LNCaP clone FGC (cell line): ENCODE measurements at places on chromosomes 13 and 19.
A peak's percentile ranks its signal among the peaks of the same experiment; 100 is the strongest.

DNA sequence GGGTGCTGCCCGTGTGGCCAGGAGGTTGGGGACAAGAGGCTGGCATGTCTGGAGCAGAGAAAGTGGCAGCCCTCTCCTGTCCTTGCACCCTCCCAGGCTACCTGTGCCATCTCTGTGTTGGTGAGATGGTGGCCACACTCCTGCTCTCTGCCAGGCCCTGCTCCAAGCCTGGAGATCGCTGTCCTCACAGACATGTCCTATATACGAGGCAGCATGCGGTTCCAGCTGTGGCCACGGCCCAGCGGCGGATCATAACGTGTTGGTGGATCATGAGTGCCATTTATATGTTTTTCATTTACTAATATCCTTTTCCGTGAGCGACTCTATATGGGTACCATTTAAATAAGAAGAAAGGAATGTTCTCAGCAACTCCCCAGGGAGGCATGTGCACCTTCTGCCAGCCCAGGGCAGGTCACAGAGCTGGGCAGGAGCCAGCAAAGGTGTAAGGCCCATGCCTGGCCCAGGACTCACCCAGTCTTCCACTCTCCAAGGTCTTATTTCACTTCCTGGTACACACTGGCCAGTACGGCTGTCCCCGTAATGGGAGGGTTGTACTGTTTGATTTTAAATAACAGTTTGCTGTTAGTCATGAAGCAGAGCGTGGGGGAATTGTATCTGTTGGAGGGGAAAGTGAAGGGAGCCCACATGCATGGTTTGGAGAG, 47.2 kb upstream of the LDLR start:
- peak; percentile 85 for DNase-seq

DNA sequence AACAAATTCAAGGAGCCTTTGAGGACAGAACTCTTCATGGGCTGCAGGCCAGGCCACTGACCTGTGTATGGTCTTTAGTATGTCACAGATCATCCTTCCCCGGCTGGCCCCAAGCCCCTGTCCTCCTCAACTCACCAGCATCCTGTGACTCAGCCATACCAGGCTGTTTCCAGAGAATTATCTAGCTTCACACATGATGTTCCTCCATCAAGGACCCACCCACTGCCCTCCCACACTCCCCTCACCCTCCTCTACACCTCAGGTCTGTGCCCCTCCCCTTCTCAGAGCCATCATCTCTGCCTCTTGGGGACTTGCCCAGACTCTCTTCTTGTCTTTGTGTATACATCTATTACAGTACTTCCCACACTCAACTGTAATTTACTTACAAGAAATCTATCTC, 14.7 kb downstream of the DCT start:
- no peak for DNase-seq

DNA sequence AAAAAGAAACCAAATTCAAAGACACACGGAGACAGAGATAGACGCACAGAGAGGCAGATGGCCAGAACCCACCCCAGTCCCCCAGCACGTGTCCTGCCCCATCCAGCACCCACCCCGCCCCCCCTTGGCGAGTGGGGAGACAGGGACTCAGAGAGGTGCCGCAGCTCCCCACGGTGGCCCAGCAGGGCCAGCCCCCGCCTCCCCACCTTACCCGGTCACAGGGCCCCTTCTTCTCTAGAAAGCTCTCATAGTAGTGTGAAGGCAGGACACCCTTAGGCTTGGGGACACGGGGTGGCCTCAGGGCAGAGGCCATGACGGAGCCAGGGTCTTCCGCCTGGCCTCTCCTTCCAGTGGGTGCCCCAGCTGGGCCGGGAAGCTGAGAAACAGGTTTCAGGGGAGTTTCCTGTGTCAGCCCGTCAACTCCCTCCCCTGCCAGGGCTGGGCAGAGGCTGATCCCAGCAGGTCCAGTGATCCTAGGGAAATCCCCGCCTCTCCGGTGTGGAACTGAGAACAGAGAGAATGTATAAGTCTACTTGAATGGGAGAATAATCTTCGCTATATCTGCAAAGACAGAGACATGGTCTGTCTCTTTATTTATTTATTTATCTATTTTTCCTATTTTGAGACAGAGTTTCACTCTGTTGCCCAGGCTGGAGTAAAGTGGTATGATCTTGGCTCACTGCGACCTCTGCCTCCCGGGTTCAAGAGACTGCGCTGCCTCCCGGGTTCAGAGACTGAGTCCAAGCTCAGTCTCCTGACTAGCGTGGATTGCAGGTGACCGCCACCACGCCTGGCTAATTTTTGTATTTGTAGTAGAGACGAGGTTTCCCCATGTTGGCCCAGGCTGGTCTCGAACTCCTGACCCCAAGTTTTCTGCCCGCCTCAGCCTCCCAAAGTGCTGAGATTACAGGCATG, at the start of gene STAP2:
Gene STAP2 (minus strand): TSS at position 387 of the 915 bp plus-strand sequence. CDS start 74 bp downstream, at position 313.
- peak; percentile 67 for DNase-seq

DNA sequence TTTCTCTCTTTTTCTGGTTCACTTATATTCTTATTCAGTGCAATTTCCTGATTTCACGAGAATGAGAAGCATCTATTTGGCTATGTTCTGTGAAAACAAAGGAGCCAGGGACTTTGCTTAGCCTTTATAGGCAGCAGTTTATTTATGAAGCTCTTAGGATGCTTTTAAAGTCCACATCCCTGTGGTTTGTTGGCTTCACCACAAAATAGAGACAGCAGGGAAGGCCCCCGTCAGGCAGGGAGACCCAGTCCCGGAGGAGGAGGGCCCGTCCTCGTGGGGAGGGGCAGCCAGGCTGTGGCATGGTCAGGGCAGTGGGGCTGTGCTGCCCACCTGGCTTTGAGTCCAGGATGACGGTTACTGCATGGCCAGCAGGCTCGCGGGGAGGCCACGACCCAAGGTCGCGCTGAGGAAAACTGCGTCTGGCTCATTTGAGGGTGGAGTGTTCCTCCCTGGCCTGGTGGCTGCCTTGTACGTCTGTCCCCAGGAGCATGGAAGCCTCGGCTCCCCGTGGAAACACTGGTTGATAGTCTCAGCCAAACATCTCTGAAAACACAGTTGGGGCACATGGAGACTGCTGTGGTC, 92.7 kb downstream of the ATP11A start:
- DNase-seq, result no peak

DNA sequence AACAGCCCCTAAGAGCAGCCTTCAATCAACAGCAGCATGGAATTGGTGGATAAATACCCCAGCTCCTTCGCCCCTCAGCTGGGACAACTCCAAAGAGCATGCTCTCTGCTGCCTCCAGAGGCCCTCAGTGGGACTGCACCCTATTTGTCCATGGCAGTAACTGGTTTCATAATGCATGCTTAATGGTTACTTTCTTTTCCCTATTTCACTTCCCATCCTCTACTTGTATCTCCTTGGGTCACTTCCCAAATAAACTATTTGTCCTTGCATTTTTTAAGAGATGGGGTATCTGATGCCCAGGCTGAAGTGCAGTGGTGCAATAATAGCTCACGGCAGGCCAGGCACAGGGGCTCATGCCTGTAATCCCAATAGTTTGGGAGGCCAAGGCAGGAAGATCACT, 13.5 kb upstream of the TPM4 start:
- no peak for DNase-seq

GRCh38 chr19:14595558-14595957, 12.7 kb downstream of the CLEC17A start:
- no peak for DNase-seq

- DNase-seq, result no peak
These were observed 16.2 kb downstream of the LAIR2 start for GRCh38 chr19:54518844-54519243.

GRCh38 chr13:110649551-110649950, 34.2 kb downstream of the NAXD start:
- DNase-seq, result no peak

- DNase-seq, result no peak
These were observed 6.4 kb downstream of the KMT5C start for GRCh38 chr19:55345818-55346724.

GRCh38 chr13:63680704-63681103, 2265.1 kb upstream of the PCDH20 start:
- DNase-seq, result no peak

GRCh38 chr19:21603431-21604231, 98.2 kb downstream of the ZNF429 start:
- DNase-seq, result no peak

DNA sequence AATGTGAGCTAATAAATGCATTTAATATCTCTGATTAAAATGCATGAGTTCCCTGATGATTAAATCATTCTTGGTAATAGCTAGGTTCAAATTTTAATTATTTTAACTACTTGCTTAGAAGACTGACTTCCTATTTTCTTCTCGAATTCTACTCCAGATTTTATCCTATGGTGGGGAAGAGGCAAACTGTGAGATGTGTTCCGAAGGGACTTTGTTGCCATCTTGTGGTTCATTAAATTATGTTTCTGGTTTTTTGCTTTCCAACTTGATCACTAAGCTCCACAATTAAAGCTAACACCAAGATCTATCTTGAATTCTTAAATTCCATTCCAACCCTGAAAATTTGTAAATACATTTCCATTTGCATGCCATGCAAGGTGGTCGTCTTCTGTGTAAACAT, 538.4 kb upstream of the PCDH20 start:
- no peak for DNase-seq

DNA sequence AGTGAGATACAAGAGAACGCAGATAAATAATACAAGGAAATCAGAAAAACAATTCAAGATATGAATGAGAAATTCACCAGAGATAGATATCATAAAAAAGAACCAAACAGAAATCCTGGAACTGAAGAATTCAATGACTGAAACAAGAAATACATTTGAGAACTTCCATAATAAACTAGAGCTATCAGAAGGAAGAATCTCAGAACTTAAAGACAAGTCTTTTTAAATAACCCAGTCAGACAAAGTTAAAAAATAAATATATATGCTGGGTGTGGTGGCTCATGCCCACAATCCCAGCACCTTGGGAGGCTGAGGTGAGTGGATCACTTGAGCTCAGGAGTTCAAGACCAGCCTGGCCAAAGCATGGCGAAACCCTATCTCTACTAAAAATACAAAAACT, 28.7 kb upstream of the N4BP2L1 start:
- no peak for DNase-seq

GRCh38 chr13:52868190-52868589, 19.8 kb upstream of the PCDH8 start:
- no peak for DNase-seq

DNA sequence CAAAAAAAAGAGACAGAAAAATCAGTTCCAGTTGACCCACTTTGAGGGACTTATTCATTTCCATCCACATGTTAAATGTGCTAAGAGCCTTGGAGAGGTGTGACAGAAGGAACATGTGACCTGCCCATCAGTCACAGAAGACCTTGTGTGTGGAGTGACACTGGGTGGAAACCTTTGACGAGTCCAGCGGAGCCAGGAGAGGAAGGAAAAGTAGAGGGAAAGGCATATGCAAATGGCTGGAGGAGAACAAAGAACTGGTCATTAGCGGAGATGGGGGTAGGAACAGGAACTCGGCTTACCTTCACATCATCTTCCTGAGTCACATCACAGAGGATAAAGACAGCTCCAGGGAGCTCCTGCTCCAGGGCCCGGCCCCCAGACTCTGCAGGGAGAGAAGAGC, 2.3 kb downstream of the HSD17B14 start:
- no peak for DNase-seq

- no peak for DNase-seq
These were observed 793.9 kb upstream of the PCDH20 start for GRCh38 chr13:62209529-62209928.

DNA sequence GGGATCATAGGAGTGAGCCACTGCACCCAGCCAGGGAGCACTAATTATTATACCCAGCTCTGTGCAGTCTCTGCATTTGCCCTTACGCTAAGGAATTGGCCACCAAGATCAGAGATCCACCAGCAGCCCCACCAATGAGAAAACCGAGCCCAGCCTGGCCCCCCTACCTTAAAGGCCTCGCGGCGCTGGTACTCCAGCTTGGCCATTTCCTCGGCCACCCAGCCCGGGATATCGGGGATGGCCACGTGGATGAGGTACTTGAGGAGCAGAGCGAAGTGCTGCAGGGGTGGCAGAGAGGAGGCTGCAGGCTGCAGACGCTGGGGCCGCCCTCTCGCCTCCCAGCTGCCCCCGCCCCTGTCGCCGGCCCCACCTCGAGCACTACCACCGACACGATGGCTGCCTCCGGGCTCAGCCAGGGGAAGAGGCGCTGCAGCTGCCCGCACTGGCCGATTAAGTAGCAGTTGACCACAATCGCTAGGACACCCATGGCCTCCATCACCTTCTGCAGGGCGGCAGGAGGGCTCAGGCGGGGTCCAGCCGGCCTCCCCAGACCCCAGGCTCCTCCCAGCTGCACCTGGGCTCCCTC, 7.5 kb downstream of the ANO8 start:
- no peak for DNase-seq

- DNase-seq, result no peak
These were observed 30.3 kb downstream of the CRYL1 start for GRCh38 chr13:20495087-20496023.

- no peak for DNase-seq
These were observed 1194.2 kb downstream of the EFNB2 start for GRCh38 chr13:105341256-105341655.

- no peak for DNase-seq
These were observed 9.1 kb downstream of the GRIN3B start for GRCh38 chr19:1009041-1009980.

DNA sequence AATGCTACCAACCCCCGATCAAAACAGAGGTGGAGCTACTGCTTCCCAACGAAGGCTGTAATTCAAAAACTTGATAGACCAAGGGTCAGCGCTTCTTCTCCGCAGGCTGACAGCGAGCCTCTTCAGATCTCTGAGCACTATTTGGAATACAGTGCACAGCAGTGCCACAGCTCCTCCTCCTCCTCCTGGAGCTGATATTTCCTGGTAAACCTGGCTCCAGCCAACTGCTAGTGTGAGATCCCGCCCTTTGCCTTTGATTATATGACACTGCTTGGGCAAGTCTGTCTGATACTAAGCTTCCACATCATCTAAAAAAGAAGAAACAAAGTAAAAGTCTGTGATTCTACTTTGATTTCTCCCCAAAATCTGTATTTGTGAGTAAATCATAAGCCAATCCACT, 710.5 kb downstream of the DACH1 start:
- no peak for DNase-seq

DNA sequence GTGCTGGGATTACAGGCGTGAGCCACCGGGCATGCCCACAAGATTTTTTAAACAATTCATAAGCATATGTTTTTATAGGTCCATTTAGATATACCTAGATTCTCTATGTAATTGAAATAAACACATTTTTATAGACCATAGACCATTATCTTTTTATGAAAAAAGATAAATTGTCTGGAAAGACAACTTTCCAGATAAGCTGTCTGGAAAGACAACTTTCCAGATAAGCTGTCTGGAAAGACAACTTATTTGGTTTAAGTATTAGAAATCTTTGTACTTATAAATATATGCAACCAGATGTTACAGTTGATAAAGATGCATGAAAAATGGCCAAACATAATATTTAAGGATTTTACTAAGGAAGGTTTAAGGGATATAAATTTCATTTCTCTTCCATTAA, 538.5 kb downstream of the GPC6 start:
- DNase-seq, result no peak

GRCh38 chr13:62418872-62419271, 1003.2 kb upstream of the PCDH20 start:
- DNase-seq, result no peak

GRCh38 chr13:25380741-25381324, 9.1 kb downstream of the ATP8A2 start:
- no peak for DNase-seq

GRCh38 chr13:109135018-109135417, 505.6 kb downstream of the MYO16 start:
- DNase-seq, result no peak
